ENCODE measurements at places on chromosomes 6 and 20. TPM values are rescaled to one million over a fixed set of nuclear protein-coding genes. Genes with fewer than 3 reads are reported as not detected.

GRCh38 chr6:8993111-8993510 is 557.8 kb upstream of the SLC35B3 start:
- no peaks in the 10 kb centered on the region for H3K27me3 ChIP-seq
- H3K4me3 ChIP-seq: no peak overlapping the region
- DNase-seq: no peak
- H3K4me1 ChIP-seq: no peaks in the 10 kb centered on the region

- H3K4me1 ChIP-seq: no peaks in the 10 kb centered on the region
- H3K27ac ChIP-seq: no peak overlapping the region
- no peak for DNase-seq
- H3K27me3 ChIP-seq: no peaks in the 10 kb centered on the region
- H3K4me3 ChIP-seq: no peak overlapping the region
Observed at GRCh38 chr20:46122071-46122470, 4.0 kb downstream of the CD40 start.

- H3K27ac ChIP-seq: no peak overlapping the region
- DNase-seq: no peak
- peaks cover 7% of the 10 kb centered on the region for H3K4me1 ChIP-seq
Observed at GRCh38 chr20:1392443-1392692, 486 bp downstream of the FKBP1A start.

SPATA25 gene
- total RNA-seq: 1.4 TPM

EYA4 gene
- total RNA-seq: 0.26 TPM

Data from endodermal cell (in vitro differentiated cells).